ENCODE measurements at places on chromosomes 2 and 18.

- peak; percentile 48 for DNase-seq
- H3K27ac ChIP-seq = peak overlapping the region; percentile 99
- H3K4me1 ChIP-seq = peaks cover 50% of the 10 kb centered on the region
- peak overlapping the region; percentile 100 for H3K4me3 ChIP-seq
- no peaks in the 10 kb centered on the region for H3K27me3 ChIP-seq
- H3K36me3 ChIP-seq = peaks cover 64% of the 10 kb centered on the region
Measured at GRCh38 chr2:200812122-200813022, 662 bp downstream of the BZW1 start.

DNA sequence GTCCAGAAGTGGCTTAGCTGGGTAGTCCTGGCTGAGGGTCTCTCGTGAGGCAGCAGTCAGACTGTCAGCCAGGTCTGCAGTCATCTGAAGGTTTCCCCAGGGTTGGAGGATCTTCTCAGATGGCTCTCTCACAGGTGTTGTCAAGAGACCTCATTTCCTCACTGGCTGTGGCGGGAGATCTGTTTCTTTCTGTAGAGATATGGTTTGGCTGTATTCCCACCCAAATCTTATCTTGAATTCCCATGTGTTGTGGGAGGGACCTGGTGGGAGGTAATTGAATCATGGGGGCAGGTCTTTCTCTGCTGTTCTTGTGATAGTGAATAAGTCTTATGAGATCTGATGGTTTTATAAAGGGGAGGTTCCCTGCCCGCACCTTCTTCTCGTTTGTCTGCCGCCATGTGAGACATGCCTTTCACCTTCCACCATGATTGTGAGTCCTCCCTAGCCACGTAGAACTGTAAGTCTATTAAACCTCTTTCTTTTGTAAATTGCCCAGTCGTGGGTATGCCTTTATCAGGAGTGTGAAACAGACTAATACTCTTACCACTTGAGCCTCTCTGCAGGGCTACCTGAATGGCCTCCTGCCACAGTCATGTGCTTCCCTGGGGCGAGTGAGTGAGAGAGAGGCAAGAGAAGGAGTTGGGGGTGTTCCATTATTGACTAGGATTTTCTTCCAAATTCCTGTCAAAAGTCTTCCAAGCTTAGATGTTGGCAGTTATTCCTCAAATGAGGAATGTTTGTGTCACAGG lies 23.6 kb downstream of the MALT1 start:
- H3K4me1 ChIP-seq = peaks cover 50% of the 10 kb centered on the region
- H3K27me3 ChIP-seq = no peaks in the 10 kb centered on the region
- peaks cover 18% of the 10 kb centered on the region for H3K36me3 ChIP-seq
- no peak overlapping the region for H3K27ac ChIP-seq
- no peak for DNase-seq

DNA sequence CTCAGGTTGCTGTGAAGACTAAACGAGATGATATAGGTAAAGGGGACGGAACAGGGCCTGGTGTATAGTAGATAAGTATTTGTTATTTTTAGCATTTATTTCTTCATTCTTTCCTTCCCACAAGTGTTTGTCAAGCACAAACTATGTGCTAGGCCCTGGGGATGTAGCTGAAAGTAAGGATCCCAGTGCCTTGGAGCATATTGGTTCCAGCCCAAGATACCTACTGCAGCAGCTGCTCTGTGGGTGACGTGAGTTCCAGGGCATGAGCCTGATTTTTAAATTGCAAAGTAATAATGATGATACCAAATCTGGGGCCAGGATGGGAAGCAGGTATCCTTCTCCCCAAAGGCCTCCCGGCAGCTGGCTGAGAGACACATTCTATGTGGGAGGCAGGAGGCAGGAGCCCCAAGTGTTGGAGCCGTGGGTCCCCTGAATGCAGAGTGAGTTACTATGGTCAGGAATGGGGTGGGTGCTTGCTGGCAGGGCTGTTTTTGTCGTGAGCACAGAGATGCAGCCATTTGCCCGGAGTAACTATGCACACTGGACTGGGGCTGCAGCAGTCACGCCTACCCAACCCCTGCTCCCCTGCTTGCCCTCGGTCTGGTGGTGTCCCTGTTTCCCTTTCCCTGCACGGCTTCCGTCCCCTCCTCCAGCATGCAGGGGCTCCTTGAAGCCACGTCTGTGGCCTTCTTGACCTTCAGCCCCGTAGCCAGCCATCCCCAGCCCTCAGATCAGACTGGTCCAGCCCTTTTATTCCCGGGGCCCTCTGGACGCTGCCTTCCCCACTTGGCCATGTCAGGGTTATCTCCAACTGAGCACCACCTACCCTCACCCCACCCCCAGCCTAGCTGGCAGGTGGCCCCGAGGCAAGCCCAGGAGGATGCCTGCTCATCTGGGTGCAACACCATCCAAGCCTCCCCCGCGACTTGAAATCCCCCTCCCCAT lies 52.4 kb downstream of the INHBB start:
- no peak overlapping the region for H3K27ac ChIP-seq
- DNase-seq = no peak
- H3K4me1 ChIP-seq = no peaks in the 10 kb centered on the region
- no peaks in the 10 kb centered on the region for H3K36me3 ChIP-seq
- H3K27me3 ChIP-seq = peaks cover 45% of the 10 kb centered on the region

DNA sequence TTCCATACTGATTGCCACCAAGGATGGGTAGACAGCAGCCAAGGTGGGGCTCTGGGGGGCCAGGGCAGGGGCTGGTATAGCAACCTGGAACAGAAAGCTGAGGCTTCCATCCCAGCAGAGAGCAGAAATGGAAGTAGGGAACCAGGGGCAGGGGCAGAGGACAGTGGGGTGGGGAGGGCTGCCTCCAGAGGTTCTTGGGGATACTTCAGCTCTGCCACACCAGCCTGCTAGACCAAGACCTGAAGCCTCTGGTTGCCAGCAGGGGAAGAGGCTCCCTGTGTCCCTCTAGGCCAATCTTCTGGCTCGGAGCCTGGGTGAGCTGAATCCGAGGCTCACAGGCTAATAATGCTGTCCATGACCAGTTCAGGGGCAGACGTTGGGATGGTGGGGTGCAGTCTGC lies 329.0 kb downstream of the DYSF start:
- peaks cover 53% of the 10 kb centered on the region for H3K27me3 ChIP-seq
- H3K4me3 ChIP-seq = no peak overlapping the region
- DNase-seq = no peak
- H3K36me3 ChIP-seq = no peaks in the 10 kb centered on the region

DNA sequence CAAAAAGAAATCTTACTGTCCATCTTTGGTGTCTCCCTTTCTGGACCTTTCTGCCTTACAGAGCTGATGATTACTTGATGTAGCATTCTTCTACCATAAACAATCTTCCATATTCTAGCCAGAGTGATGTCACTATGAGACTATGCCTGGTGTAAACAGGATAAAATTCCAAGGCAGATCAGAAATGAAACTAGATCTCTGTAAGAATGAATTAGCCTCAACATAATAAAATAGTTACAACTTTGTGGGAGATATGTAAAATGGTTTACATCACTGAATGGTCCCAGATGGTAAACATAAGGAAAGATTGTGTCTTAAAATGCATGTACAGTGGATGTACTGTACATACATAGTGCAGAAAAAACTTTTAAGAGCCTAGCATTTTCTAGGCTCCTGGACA lies 112.3 kb upstream of the ZNF521 start:
- no peaks in the 10 kb centered on the region for H3K4me1 ChIP-seq
- H3K27ac ChIP-seq = no peak overlapping the region
- H3K4me3 ChIP-seq = no peak overlapping the region
- no peaks in the 10 kb centered on the region for H3K36me3 ChIP-seq
- no peak for DNase-seq

GRCh38 chr2:190827720-190828119 lies 52.9 kb upstream of the GLS start:
- DNase-seq = no peak
- no peak overlapping the region for H3K4me3 ChIP-seq
- no peak overlapping the region for H3K27ac ChIP-seq
- H3K27me3 ChIP-seq = no peaks in the 10 kb centered on the region
- no peaks in the 10 kb centered on the region for H3K36me3 ChIP-seq
- no peaks in the 10 kb centered on the region for H3K4me1 ChIP-seq

DNA sequence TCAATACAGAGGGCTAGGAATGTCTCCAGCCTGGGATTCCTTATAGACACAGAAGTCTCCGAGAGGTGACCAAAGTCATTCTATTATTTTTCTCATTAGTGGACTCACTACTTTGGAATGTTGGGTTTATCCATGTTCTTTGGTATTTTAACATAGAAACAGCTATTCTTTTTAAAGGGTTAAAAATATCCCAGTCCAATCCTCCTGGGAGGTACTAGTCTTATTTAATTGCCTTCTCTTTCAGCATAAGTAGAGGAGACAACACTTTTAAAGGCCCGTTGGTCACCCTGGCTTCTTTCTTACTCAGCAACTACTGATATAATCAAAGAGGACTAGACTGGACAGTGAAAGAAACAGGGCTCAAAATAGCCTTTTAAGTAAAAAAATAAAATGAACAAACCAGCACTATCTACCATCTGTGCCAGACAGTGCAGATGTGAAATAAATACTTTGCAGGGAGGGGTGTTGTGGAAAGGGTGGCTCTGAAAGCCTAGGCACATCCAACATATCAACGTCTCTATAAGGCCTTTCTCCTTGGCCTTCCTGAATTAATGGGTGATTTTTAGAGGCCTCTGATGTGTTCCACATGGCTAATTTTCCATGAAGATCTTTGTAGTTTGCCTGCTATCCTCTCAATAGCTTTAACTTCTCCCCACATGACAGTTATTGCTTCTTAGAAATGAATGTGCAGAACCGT lies 334.4 kb upstream of the THUMPD2 start:
- H3K36me3 ChIP-seq = no peaks in the 10 kb centered on the region
- H3K27me3 ChIP-seq = no peaks in the 10 kb centered on the region
- DNase-seq = no peak
- H3K4me3 ChIP-seq = no peak overlapping the region

DNA sequence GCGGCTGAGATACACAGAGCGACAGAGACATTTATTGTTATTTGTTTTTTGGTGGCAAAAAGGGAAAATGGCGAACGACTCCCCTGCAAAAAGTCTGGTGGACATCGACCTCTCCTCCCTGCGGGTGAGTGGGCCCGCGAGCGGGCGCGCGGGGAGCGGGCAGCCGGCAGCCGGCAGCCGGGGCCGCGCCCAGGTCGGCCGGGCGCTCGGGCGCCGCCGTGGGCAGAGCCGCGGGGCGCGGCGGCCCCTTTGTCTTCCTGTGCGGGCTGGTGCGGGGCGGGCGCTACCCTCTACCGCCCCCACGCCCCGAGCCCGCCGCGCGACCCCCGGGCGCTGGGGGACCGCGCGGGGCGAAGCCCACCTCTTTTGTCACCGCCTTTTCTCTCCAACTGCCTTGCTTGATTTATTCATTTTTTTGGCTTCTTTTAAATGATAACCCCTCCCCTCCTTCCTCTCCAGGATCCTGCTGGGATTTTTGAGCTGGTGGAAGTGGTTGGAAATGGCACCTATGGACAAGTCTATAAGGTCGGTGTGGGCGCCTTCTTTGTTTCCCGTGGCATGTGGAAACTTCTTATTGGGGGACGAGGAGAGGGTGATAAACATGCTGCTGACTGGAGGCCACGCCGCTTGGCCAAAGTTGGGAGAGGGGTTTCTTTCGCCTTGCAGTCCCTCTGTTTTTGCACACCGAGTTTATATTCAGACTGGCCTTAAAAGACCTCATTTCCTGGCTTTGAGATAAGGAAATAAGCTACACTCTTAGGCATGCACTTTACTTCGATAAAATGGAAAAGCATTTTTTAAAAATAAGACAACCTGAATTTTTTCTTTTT lies 722 bp downstream of the MAP4K4 start:
- no peaks in the 10 kb centered on the region for H3K27me3 ChIP-seq
- H3K36me3 ChIP-seq = peaks cover 2% of the 10 kb centered on the region
- H3K27ac ChIP-seq = no peak overlapping the region
- H3K4me1 ChIP-seq = peaks cover 23% of the 10 kb centered on the region
- DNase-seq = no peak
- no peak overlapping the region for H3K4me3 ChIP-seq

GRCh38 chr2:120867290-120868241 lies 131.9 kb downstream of the GLI2 start:
- H3K4me1 ChIP-seq = no peaks in the 10 kb centered on the region
- no peak overlapping the region for H3K4me3 ChIP-seq
- H3K36me3 ChIP-seq = peaks cover 1% of the 10 kb centered on the region
- peaks cover 52% of the 10 kb centered on the region for H3K27me3 ChIP-seq
- DNase-seq = no peak

GRCh38 chr2:232444409-232445148 lies 11.4 kb upstream of the ALPI start:
- peaks cover 1% of the 10 kb centered on the region for H3K36me3 ChIP-seq
- no peaks in the 10 kb centered on the region for H3K27me3 ChIP-seq
- H3K4me1 ChIP-seq = peaks cover 11% of the 10 kb centered on the region
- no peak overlapping the region for H3K27ac ChIP-seq

- no peaks in the 10 kb centered on the region for H3K36me3 ChIP-seq
- H3K27ac ChIP-seq = no peak overlapping the region
- H3K4me3 ChIP-seq = no peak overlapping the region
- peaks cover 25% of the 10 kb centered on the region for H3K27me3 ChIP-seq
- DNase-seq = no peak
Measured at GRCh38 chr2:233964581-233964980, 47.4 kb downstream of the TRPM8 start.

DNA sequence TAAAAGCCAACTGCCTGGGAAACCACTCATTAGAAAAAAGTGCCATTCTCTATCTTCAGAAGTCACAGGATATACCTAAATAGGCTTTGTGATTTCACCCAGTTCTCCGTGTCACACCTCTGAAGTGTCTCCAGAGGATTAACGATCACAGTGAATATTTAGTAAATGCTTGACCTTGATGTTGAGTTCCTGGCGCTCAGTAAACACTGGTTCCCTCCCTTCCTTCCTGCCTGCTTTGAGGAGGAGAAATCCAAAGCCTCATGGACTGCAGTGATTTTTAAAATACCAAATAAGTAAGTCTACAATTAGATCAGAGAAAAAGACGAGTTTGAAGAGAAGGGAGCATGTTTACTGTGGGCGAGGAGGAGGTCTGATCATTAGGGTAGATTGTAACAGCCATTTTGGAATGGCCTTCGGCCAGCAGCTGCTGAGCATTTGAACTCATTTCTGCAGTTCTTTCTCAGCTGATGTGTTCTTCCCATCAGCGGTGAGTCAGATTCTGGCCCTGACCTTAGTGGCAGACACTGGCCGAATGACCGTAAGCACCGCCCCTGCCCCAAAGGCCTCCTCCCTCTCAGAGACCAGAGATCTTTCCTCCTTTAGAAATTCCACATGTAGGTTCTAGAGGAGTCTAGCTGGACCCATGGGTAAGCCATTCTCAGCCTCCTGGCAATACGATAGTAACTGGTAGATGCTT lies 62.1 kb upstream of the SLC16A14 start:
- no peaks in the 10 kb centered on the region for H3K36me3 ChIP-seq
- H3K27me3 ChIP-seq = peaks cover 16% of the 10 kb centered on the region
- DNase-seq = no peak
- no peak overlapping the region for H3K4me3 ChIP-seq
- no peak overlapping the region for H3K27ac ChIP-seq

DNA sequence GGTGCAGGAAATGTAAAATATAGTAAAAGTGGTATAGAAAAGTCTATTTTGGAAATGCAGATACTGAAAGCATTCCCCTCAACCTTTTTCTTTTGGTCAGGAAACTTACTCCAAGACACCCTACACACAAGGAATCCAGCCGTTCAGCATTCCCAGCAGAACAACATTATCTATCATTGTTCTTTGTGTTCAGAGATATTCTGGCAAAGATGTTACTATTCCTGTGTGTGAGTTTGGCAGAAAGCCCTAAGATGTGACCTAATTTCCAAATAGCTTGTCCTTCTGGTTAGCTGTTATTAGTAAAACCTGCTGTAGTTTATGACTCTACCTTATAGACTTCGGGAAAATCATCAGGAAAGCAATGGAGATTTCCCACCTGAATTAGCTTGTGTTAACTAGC lies 78.1 kb upstream of the PELI1 start:
- H3K36me3 ChIP-seq = no peaks in the 10 kb centered on the region
- H3K27ac ChIP-seq = no peak overlapping the region
- no peak overlapping the region for H3K4me3 ChIP-seq
- peaks cover 1% of the 10 kb centered on the region for H3K27me3 ChIP-seq

Measured in central memory CD8-positive, alpha-beta T cell (primary cell).